ENCODE measurements at places on chromosomes 3 and 15. TPM values are rescaled to one million over a fixed set of nuclear protein-coding genes. Genes with fewer than 3 reads are reported as not detected.

DNA sequence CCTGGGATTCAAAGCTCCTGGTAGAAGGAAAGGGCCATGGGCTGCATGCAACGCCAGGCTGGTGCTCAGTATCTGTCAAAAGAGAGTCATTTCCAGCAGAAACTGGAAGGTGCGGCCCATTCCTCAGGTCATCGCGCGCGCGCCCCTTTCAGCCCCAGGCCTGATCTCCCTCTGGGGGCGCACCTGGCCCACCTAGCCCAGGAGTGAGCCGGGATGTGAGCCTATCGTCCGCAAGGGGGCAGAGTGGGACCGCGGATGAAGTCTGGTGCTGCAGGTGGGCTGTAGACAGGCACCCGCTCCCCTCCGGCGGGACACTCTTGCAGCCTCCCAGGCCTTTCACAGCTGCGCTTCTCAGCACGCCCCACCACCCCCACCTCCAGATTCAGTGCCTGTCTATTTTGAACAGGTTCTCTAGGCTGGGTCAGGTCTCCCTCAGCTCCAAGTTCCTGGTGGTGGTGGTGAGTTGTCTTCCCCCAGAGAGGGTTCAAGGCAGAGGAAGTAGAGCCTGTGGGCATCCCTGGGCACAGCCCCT, 5.8 kb upstream of the RPL29 start:
- peak; percentile 90 for DNase-seq

DNA sequence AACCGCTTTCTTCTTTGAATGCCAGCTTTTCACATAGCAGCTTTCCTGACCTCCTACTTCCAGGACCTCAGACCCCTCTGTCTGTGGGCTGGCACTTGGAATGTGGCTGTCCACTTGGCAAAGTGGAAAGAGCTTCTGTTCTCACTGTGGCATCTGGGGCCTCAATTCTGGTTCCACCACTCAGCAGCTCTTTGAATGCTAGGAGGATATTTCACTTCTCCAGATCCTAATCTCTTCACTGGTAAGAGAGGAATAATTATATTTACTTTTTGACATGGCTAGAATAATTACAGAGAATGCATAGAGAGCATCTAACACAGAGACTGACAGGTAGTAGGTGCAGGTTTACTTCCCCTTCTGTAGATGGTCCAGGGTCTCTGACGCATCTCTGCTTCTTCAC, 405.9 kb downstream of the LPP start:
- no peak for DNase-seq

GRCh38 chr3:117630469-117630868, 920.9 kb downstream of the TUSC7 start:
- no peak for DNase-seq

- DNase-seq = peak; percentile 75
Observed at GRCh38 chr3:124298951-124299350, 307.0 kb upstream of the ROPN1 start.

DNA sequence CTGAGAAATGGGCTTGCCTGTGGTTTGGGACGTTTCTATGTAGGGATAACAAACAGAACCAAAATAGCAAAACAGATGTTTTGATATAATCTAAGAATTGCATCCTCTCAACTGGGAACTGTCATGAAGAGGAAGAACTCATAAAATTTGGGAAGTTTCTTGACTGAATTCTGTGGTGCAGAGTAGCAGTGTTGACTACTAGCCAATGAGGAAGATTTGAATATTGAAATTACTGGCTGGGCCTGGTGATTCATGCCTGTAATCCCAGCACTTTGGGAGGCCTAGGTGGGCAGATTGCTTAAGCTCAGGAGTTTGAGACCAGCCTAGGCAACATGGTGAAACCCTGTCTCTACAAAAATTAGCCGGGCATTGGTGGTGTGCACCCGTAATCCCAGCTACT, 42.2 kb downstream of the ZNF609 start:
- no peak for DNase-seq

DNA sequence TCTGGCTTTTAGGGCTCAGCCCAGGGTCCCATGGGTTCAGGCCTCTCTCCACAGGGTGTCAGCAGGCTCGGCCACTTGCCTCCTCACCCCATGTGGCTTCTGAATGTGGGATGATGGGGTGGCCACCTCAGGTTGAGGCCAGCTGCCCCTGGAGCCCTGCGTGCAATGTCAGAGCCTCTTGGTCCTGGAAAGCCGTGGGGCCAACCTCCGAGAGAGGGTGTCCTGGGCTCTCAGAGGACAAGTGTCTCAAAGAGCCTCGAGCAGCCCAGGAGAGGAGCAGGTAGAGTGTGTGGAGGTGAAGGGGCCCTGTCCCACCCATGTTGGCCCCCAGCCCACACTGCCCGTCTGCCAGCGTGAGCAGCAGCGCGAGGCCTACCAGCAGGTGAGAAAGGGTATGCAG, 86.0 kb downstream of the PLXNA1 start:
- no peak for DNase-seq

DNA sequence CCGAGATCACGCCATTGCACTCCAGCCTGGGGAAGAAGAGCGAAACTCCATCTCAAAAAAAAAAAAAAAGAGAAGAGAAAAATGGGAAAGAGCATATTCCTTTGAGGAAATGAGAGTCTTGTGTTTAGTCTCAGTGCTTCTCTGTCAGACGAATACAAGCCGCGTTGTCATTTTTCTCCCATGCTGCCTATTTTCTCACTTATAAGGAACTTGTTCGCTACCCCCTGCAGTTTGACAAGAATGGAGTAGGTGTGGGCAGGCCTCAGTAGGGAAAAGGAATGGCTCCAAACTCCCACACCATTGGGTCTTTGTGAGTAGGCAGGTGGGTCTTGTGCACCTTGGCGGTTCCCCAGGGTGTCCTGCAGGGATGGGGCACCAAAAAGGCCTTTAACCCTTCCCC, 6.5 kb downstream of the GPR160 start:
- DNase-seq = no peak

DNA sequence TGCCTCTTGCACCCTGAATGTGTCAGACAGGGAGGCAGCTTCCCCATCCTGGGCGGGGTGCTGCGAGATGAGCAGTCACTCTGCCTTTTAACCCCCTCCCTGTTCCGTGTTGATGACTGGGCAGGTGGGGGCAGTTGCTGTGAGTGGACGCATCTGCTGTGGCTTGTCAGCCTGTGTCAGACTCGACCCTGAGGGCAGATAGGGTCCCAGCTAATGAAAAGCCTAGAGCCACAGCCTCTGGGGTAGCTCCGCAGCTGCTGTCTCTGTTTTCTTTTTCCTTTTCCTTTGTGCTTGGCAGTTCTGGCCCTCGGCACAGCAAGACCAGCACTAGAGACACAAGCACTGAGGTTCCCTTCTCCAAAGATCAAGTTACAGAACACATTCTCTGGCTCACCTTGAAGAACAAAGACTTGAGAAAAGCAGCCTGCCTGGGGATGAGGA, 43.0 kb upstream of the GLCE start:
- DNase-seq = peak; percentile 51

DNA sequence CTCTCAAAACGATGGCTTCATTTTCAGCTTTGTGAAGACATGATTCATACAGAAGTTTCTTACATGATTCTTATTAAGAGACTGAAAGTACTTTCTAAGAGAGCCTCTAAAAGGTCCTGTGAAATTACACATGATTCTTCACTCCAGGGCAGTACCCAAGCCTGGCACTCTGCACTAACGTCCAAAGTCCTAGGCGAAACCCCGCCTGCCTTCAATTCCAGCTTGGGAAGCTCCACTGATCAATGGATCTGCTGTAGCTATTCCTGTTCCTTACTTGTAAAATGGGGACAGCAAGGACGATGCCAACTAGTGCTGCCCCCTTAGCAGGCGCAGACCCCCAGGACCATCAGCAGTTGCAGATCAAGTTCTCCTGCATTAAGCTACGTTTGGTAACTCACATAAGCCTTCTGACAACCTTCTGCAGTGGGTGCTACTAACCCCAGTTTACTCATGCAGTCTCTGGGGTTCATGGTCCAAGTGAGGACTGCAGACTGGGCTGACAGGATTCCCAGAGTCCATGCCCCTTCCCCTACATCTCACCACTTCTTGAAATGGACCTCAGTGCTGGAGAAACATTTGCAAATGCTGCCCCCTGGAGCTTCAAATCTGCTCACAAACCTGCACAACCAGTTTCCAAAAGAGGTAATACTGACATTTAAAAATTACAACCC, 10.6 kb downstream of the CHCHD4 start:
- DNase-seq = peak; percentile 54

DNA sequence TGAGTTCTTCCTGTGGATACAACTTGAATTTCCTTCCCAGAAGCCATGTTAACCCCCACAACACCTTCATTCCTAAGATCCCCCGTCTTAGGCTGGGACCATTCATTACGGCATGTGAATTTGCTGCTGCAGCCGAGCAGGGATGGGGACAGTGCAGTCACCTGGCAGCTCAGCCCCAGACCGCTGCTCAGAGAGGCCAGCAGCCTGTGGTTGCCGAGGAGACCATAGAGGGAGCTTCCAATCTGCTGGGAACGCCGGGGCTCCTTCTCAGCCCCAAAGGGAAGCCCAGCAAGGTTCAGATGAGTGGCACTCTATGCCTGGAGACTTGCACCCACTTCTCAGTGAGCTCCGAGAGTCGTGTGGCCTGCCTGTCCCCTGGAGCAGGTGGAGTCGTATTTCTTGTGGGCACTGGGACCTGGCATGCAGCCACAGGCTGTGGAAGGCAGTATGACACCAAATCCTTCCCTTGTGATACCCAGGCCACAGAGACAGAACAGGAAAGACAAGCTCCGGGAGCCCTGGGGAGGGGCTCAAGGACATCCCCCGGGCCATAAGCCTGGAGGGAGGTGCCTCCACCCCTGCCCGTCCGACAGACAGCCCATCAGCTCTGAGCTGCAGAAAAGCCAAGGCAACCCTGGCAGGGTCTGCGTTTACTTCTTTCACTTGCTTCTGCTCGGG, 167.3 kb downstream of the FAM43A start:
- peak; percentile 29 for DNase-seq

- peak; percentile 73 for DNase-seq
Observed at GRCh38 chr15:85329561-85330422, 50.6 kb upstream of the AKAP13 start.

- DNase-seq = no peak
Observed at GRCh38 chr3:50275141-50275995, 3.5 kb upstream of the LSMEM2 start.

DNA sequence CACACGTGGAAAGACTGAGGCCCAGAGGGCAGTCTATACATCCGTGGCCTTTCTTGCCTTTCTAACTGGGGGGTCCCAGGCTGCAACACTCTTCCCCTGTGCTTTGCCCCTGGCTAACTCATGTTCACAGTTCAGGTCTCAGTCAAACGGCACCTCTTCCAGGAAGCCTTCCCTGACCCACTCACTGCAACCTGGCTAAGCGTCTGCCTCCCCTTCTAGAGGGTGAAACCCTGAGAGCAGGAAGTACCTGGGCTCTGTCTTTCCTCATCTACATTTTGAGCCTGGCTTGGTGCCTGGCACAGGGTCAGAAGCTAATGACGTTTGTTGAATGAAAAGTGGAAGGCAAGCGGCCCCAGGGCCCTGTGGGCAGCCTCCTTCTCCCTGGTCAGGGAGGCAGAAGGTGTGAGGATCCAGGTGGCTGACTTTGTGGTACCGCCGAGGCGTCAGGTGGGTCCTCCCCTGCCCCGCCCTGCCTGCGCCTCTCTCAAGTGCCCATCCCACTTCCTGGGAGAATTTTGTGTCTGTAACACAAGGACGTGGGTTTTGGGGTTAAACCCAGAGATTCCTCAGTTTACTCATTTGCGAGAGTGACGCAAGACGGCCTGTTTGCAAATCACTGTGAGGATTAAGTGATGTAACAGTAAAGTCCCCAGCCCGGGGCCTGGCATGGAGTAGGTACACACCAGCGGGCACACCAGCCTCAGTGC, 32.1 kb downstream of the DNASE1L3 start:
- DNase-seq = no peak

DNA sequence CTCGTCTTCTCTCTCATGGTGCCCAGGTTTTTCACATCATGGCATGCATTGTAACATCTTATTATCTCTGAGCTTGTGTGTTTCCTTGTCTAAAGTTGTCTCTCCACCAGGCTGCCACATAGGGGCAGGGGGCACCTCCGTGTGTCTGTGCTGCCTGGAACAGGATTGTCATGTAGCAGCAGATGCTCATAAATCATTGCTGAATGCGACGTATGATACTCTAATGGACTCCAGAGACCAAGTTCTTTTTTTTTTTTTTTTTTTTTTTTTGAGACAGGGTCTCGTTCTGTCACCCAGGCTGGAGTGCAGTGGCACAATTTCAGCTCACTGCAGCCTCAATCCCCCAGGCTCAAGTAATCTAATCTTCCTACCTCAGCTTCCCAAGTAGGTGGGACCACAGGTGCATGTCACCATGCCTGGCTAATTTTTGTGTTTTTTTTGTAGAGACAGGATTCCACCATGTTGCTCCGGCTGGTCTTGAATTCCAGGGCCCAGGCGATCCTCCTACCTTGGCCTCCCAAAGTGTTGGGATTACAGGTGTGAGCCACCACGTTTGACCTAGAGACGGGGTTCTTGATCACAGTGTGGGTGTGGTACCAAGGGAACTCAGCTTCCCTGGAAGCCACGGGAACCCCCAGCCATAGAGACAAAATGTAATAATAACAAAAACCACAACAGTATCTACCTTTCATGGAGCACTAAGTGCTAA, 4.7 kb upstream of the DNASE1L3 start:
- no peak for DNase-seq

GRCh38 chr3:137008131-137008530, 50.3 kb downstream of the IL20RB start:
- DNase-seq = no peak

The FAM107A gene
- total RNA-seq = 180 TPM

The FRMD5 gene
- total RNA-seq = 0.41 TPM
